ENCODE measurements at places on chromosomes 2 and 18. TPM values are rescaled to one million over a fixed set of nuclear protein-coding genes. Genes with fewer than 3 reads are reported as not detected.

Gene MDH1B
- total RNA-seq, result 1.1 TPM

GRCh38 chr18:23669202-23669766 is 6.6 kb upstream of the ANKRD29 start:
- ATAC-seq, result no peak

Gene TMEM247
- not detected for total RNA-seq

Gene CXCR4
- 330 TPM for total RNA-seq

DNA sequence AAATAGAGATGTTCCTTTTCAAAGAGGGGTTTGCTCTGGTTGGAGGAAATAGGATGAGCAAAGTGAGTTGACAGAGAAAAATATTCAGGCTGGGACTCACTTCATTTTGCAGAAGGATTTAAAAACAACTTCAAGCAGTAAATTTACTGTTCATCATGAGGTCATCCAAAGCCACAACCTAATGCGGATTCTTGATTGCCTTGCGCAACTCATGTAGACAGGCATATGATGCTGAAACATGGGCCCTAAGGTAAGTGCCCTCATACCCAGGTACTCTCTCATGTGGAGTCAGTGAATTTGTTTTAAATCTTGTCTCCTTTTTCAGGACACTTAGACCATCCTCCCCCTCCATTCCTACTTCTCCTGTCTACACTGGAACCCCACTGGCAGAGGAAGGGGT is 51.9 kb upstream of the LYPD1 start:
- ATAC-seq, result no peak

DNA sequence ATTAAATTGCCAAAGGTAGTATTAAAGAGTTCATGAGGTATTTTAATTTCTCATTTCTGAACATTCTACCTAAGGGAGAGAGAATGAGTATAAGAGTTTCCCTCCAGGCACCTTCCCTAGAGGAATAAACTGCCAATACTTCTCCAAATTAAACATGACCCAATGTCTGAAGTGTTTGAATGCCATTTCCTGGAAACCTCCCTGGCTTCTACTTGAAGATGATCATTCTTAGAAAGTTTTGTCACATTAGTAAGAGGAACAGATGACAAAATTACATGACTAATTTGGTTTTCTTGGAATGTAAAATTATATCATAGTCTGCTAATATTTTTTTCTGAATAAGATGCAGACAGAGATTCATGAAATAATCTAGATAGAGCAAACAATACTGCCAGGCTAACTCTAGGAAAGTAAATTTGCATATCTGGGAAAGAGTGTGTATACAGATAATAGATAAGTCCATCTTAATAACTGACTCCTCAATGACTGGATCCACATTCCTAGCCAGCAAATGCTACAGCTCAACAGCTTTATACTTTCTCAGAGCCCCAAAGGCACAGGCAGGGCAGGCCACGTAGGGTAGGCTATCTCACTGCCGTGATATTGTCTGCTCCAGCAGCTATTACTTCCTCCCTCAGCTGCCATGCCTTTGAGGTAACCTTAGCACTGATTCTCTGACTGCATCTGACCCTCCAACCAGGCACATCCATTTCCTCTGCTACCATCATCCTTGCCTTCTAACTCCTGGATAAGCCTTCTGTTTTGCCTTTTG is 630.8 kb upstream of the PIK3C3 start:
- ATAC-seq, result no peak

GRCh38 chr2:111711270-111711669 is 172.7 kb downstream of the ANAPC1 start:
- no peak for ATAC-seq

GRCh38 chr2:8004250-8004681 is 677.6 kb upstream of the ID2 start:
- ATAC-seq, result peak; percentile 60

Data from activated T-helper 17 cell treated with anti-CD3 and anti-CD28 coated beads, Interleukin-2, amount 50 U/mL, for 72 hours (primary cell).